RPMI7951 (cell line): ENCODE measurements at places on chromosomes 12 and 14. TPM values are rescaled to one million over a fixed set of nuclear protein-coding genes. Genes with fewer than 3 reads are reported as not detected.

The GLT1D1 gene
- total RNA-seq = not detected in 2 replicates

The MYL6B gene
- total RNA-seq = 62.7 and 64.5 TPM in 2 replicates

The GSKIP gene
- 42.5 and 48.9 TPM in 2 replicates for total RNA-seq

The SLC35E3 gene
- 1.8 and 2.4 TPM in 2 replicates for total RNA-seq

The C1S gene
- total RNA-seq = 15.3 and 16.3 TPM in 2 replicates

- no peak for DNase-seq
Observed at GRCh38 chr14:100567877-100568163, 19.4 kb downstream of the BEGAIN start.

DNA sequence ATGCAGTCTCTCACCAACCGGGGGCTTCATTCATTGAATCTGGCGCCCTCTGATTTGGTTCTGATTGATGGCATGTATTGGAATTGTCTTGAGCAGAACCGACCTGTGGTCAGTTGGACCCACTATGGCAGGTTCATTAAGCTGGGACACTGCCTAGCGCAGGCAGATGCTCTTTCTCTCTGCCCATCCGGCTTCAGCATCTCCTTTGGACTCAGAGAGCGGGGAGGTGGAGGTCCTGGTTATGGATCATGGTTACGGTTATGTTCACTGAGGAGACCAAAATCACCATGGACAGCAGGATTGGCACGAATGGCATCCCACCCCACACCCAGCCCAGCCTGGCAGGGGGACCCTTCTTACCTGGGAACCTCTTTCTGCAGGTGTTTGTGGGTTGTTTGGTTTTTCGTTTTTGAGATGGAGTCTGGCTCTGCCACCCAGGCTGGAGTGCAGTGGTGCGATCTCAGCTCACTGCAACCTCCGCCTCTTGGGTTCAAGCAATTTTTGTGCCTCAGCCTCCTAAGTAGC lies 16.4 kb upstream of the BCL7A start:
- DNase-seq = no peak

GRCh38 chr12:98894412-98895085 lies 249.5 kb downstream of the APAF1 start:
- no peak for DNase-seq
